ENCODE measurements at places on chromosomes 12 and 14. TPM values are rescaled to one million over a fixed set of nuclear protein-coding genes. Genes with fewer than 3 reads are reported as not detected.

DNA sequence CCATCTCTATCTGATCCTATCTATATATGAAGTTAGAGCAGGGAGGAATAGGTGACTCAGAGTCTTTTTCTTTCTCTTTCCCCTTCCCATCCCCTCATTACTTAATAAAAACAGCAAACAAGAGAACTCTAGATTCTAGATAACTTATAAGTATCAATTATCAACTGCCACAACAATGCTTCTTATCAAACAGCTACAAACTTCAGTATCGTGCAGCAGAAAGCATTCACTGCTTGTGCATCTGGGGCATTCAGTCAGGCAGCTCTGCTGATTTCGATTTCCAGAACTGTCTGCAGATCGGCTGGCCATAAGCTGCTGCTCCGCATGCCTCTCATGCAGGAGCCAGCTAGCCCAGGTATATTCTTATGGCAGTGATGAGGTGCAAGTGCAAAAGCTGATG lies 19.4 kb downstream of the A2ML1 start:
- no peak for DNase-seq
- peaks cover 3% of the 10 kb centered on the region for H3K27me3 ChIP-seq
- H3K4me3 ChIP-seq = no peak overlapping the region
- H3K36me3 ChIP-seq = no peaks in the 10 kb centered on the region

- peaks cover 29% of the 10 kb centered on the region for H3K4me1 ChIP-seq
- H3K36me3 ChIP-seq = peaks cover 41% of the 10 kb centered on the region
- DNase-seq = peak; percentile 45
- no peaks in the 10 kb centered on the region for H3K27me3 ChIP-seq
- peak overlapping the region; percentile 57 for H3K27ac ChIP-seq
Measured at GRCh38 chr12:46585854-46586621, 213.5 kb upstream of the SLC38A2 start.

GRCh38 chr12:51076236-51076930 lies 7.0 kb downstream of the CSRNP2 start:
- DNase-seq = no peak
- peak overlapping the region; percentile 11 for H3K4me3 ChIP-seq
- H3K4me1 ChIP-seq = peaks cover 30% of the 10 kb centered on the region
- peaks cover 12% of the 10 kb centered on the region for H3K36me3 ChIP-seq
- H3K27ac ChIP-seq = no peak overlapping the region
- no peaks in the 10 kb centered on the region for H3K27me3 ChIP-seq

DNA sequence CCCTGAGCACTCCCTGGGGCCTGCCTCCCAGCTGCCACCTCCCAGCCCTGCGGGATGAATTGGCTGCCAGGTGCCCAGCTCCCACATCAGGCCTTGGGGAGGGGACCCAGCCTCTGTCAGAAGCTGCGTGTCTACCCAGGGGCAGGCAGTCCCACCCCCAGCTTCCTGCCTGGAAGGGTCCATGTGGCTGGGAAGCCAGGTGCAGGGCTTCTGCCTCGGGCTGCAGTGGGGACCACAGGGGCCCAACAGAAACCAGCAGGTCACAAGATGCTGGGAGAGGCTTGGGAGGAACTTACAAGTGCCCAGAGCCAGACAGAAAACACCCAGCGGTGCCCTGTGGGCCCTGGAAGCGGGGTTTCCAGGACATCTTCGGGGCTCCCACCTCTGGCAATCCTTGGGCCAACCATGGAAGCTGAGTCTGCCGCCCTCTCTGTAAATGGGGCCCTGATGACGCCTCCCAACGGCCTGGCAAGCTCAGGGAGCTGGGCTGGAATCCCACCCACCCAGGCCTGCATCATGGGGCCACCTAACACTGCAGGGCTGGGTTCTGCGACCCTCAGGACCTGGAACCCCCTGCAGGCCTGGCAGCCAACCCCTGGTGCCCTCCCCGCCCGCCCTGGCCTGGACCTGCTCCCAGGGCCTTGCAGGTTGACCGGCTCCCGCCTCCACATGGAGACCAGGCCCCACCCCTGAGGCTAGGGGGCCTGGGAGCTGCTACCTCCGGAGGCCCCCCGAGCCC lies 36.6 kb downstream of the CCNK start:
- no peak overlapping the region for H3K27ac ChIP-seq
- H3K36me3 ChIP-seq = no peaks in the 10 kb centered on the region
- no peak for DNase-seq
- peaks cover 14% of the 10 kb centered on the region for H3K4me1 ChIP-seq
- peaks cover 4% of the 10 kb centered on the region for H3K27me3 ChIP-seq

DNA sequence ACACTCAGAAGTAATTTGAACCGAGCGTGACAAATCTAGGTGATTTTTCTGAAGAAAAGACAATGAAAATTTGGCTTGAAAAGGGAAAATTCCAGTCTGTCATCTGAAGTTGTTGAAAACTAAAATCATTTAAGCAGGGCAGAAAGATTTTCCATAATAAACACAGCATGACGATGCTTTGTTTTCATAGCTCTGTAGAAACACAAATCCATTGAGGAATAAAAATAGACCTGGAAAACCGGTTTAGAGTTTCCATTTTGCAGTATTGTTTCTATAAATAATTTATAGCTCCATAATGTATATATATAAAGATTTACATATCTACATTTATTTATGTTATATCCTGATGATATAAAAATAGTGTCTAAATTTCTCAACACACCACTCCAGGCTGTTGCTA lies 1918.5 kb upstream of the FLRT2 start:
- H3K4me3 ChIP-seq = no peak overlapping the region
- no peaks in the 10 kb centered on the region for H3K27me3 ChIP-seq
- H3K36me3 ChIP-seq = no peaks in the 10 kb centered on the region
- DNase-seq = no peak
- peaks cover 4% of the 10 kb centered on the region for H3K4me1 ChIP-seq

DNA sequence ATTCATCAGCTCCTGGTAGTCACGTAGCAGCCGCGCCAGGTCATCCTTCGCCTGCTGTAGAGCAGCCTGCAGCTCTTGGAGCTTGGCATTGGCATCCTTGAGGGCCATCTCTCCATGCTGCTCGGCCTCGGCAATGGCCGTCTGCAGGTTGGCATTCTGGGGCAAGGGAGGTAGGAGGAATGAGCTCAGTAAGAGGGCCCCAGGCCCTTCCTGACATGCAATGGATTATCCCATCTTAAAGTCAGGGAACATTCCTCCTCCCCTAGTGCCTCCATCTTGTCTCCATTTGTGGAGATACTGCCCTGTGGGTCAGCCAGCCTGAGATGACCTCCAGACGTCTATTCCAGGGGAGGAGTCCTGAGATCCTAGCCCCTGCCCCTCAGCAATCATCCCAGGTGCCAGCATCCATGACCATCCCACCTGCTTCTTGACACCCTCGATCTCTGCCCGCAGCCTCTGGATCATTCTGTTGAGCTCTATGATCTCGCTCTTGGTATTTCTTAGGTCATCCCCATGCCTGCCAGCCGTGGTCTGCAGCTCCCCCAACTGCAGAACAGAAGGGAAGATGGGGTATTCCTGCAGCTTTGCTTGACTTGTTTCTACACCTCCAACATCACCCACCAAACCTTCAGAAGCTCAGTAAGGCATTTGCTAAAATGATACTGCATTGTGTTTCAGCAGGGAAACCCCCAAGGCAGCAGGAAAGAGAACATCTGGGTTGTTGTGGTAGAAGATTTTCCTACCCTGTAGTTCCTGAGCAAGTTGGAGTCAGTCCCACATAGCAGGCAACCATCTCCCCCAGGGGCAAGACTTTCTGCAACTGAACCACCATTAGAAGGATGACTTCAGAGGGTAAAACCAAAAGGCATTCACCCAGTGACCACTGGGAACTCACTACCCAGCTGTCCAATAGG lies 4.4 kb downstream of the KRT3 start:
- H3K4me1 ChIP-seq = no peaks in the 10 kb centered on the region
- H3K4me3 ChIP-seq = no peak overlapping the region
- no peak overlapping the region for H3K27ac ChIP-seq
- DNase-seq = no peak
- no peaks in the 10 kb centered on the region for H3K36me3 ChIP-seq
- H3K27me3 ChIP-seq = peaks cover 4% of the 10 kb centered on the region

GRCh38 chr12:79934281-79935020 lies 446 bp downstream of the PPP1R12A start:
- H3K4me3 ChIP-seq = peak overlapping the region; percentile 100
- DNase-seq = peak; percentile 40
- H3K27me3 ChIP-seq = no peaks in the 10 kb centered on the region
- no peaks in the 10 kb centered on the region for H3K36me3 ChIP-seq

- peaks cover 68% of the 10 kb centered on the region for H3K27me3 ChIP-seq
- no peak for DNase-seq
- peaks cover 28% of the 10 kb centered on the region for H3K4me1 ChIP-seq
- peak overlapping the region; percentile 29 for H3K4me3 ChIP-seq
- no peaks in the 10 kb centered on the region for H3K36me3 ChIP-seq
Measured at GRCh38 chr14:23571701-23572523, 4.3 kb upstream of the AP1G2 start.

GRCh38 chr14:88551980-88552431 lies 2.8 kb downstream of the PTPN21 start:
- no peak for DNase-seq
- peaks cover 3% of the 10 kb centered on the region for H3K36me3 ChIP-seq
- H3K4me1 ChIP-seq = peaks cover 28% of the 10 kb centered on the region
- peak overlapping the region; percentile 93 for H3K4me3 ChIP-seq
- peaks cover 15% of the 10 kb centered on the region for H3K27me3 ChIP-seq

DNA sequence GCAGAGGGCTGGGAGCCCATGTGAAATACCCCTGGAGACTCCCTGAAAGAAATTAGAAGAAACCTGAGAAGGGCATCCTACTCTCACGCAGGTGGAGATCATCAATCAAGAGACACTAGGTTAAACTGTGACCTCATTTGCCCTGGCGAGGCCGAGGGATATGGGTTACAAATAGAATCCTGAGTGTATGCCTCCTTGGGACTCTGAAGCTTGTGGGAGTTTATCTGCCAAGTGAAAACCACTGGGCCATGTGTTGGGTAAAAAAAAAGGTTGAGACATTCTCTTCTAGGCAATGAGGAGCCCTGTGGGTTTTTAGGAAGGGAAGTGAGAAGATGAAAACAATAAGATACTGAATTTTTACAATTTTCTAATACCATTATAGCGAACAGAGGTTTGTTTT lies 160.7 kb upstream of the ARID2 start:
- H3K36me3 ChIP-seq = no peaks in the 10 kb centered on the region
- no peaks in the 10 kb centered on the region for H3K27me3 ChIP-seq
- no peaks in the 10 kb centered on the region for H3K4me1 ChIP-seq
- no peak overlapping the region for H3K27ac ChIP-seq
- DNase-seq = no peak

DNA sequence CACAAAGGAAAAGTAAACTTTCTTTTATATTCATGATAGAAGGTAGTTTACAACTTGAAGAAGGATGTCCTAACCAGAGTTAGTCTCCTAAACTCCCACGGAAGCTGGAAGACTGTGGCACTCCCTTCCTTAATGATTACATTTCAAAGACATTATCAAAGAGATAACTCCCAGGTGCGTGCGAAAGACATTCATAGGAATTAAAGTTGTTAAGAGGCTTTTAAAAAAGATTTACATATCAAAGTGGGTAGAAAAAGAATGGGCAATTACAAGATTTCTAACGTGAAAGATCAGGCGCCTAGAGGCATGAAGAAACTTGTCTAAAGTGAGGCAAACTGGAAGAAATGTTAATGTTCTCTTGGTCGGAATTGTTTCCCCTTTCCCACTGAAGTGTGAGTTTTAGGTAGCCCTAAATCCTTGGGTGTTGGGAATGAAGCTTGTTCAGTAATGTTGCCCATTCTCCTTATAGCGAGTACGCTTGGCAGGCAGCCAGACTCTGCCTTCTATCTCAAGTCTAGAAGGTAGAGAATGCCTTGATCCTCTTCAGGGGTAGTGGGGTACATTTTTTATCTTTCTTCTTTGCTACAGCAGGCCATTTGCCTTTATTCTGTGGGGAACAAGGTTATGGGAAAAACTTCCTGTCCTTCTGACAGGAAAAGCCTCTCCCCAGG lies 642.0 kb downstream of the SLC6A15 start:
- H3K27me3 ChIP-seq = no peaks in the 10 kb centered on the region
- H3K36me3 ChIP-seq = no peaks in the 10 kb centered on the region
- H3K4me3 ChIP-seq = no peak overlapping the region

DNA sequence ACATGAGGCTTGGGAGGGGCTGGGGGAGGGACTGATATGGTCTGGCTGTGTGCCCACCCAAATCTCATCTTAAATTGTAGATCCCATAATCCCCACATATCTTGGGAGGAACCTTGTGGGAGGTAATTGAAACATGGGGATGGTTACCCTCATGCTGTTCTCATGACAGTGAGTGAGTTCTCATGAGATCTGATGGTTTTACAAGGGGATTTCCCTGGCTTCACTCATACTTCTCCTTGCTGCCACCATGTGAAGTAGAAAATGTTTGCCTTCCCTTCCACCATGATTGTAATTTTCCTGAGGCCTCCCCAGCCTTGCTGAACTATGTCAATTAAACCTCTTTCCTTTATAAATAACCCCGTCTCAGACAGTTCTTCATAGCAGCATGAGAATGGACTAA lies 362.9 kb downstream of the PCNX1 start:
- H3K27ac ChIP-seq = no peak overlapping the region
- H3K27me3 ChIP-seq = no peaks in the 10 kb centered on the region
- no peak for DNase-seq

GRCh38 chr12:3601461-3602150 lies 110.6 kb downstream of the PRMT8 start:
- H3K36me3 ChIP-seq = no peaks in the 10 kb centered on the region
- H3K27me3 ChIP-seq = no peaks in the 10 kb centered on the region
- no peak for DNase-seq
- H3K4me1 ChIP-seq = peaks cover 45% of the 10 kb centered on the region
- no peak overlapping the region for H3K4me3 ChIP-seq

DNA sequence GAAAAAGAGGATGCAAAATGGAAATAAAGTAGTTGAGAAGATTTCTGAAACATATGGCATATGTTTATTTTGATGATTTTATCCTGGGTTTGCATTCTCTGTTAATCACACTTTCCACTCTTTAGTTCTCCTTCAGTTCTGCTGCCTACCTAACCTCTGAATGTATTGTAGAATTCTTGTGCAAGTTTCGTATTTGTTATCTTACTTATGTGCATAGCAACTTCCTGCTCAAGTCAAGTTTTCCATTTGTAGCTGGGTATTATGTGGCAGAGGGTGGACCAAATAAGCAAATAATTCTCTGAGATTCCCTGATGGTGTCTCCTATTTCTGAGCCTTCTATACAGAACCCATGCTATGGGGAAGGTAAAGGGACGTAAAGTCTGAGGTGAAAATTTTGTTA lies 381.6 kb downstream of the FOXG1 start:
- H3K4me1 ChIP-seq = no peaks in the 10 kb centered on the region
- no peaks in the 10 kb centered on the region for H3K27me3 ChIP-seq
- H3K4me3 ChIP-seq = no peak overlapping the region
- H3K36me3 ChIP-seq = no peaks in the 10 kb centered on the region
- no peak for DNase-seq

- DNase-seq = no peak
- H3K36me3 ChIP-seq = no peaks in the 10 kb centered on the region
- H3K27me3 ChIP-seq = no peaks in the 10 kb centered on the region
- H3K4me3 ChIP-seq = no peak overlapping the region
Measured at GRCh38 chr12:127149226-127149964, 1117.6 kb upstream of the TMEM132C start.

NEUROD4 gene
- 7.3 TPM for total RNA-seq

COL2A1 gene
- total RNA-seq = 386 TPM

KRT4 gene
- total RNA-seq = not detected

SLC6A15 gene
- 2.8 TPM for total RNA-seq

CCDC38 gene
- not detected for total RNA-seq

G2E3 gene
- 46.5 TPM for total RNA-seq

SIX6 gene
- not detected for total RNA-seq

NOVA1 gene
- 62.2 TPM for total RNA-seq

AQP2 gene
- not detected for total RNA-seq

NRIP2 gene
- total RNA-seq = not detected

PLEKHH1 gene
- 35.7 TPM for total RNA-seq

OVCH1 gene
- total RNA-seq = 0.16 TPM

AICDA gene
- not detected for total RNA-seq

Measured in neural crest cell (in vitro differentiated cells).